ENCODE measurements at places on chromosomes 5 and 9.

DNA sequence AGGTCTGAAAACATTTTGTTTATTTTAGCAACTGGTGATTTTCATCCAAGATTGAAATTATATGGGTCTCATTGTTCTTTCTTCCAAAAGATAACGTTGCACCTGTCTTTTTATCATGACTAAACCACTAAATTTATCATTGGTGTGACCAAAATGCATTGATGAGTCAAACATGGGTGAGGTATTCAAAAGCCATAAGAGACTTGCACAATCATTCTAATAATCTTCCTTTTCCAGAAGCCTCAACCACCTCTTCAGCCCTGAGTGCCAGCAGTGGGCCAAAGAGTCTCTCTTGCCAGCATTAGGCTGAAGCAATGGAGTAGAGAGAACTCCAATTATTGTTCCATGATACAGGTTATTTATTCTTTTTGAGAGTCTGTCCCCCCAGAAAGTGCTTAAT, 198.9 kb downstream of the LURAP1L start:
- no peak for DNase-seq

DNA sequence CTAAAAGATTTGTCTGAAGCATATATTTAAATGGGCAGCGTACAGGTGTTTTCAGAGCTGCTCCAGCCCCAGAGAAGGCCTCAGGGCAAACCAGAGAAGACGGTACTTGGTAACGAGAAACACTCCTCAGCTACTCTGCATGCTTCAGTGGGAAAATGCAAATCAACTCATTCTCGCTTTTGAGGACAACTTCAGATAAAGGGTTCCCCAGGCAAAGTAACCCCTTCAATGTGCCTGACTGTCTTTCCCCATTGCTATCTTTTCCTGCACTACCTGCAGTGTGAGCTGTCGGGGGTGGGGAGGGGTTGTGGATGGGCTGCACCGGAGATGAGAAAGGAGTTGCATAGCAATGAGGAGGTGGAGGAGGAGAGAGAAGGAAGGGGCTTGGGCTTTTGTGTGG, 339.7 kb upstream of the CLINT1 start:
- DNase-seq, result no peak

- DNase-seq, result no peak
These were observed 58.6 kb upstream of the TNFSF15 start for GRCh38 chr9:114864471-114864870.

DNA sequence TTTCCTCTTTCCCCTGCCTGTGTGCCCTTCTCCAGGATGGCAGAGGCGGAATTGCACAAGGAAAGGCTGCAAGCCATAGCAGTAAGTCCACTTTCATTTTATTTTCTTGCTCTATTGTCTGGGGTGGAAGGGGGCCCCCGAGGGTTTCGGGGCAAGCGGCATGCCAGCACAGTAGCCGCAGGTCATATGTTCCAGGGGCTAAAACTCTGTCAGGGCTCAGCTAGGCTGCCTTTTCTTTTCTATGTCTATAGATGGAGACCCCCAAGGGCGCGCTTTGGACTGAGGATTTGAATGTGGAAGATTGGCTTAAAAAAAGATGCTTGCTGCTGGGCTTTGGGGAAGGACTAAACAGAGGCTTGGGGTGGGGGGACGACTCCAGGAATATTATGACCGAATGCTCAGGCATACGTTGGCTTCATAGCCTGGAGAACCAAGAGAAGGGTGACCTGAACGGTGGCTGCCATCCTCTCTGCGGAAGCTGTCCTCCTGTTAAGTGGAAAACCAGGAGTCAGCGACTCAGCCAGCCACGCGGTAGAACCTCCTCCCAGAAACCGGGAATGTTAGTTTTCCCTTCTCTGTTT, 545 bp downstream of the PALM2AKAP2 start:
- no peak for DNase-seq

DNA sequence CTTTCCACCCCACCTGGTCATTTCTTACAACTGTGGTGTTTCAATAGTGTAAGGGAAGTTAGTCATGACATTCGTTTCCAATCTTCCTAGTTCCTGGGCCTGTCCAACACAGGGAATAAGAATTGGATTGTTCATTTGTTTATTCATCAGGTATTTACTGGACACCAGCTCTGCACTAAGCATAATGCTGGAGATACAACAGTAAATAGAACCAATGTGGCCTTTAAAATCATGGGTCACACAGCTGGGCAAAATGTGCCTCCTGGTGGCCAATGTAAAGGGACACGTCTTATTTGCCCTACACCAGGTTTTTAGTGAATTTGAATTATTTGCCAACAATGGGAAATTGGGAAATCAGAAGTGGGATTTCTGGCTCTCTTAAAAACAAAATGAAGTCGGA, 10.4 kb downstream of the ABLIM3 start:
- DNase-seq, result no peak

DNA sequence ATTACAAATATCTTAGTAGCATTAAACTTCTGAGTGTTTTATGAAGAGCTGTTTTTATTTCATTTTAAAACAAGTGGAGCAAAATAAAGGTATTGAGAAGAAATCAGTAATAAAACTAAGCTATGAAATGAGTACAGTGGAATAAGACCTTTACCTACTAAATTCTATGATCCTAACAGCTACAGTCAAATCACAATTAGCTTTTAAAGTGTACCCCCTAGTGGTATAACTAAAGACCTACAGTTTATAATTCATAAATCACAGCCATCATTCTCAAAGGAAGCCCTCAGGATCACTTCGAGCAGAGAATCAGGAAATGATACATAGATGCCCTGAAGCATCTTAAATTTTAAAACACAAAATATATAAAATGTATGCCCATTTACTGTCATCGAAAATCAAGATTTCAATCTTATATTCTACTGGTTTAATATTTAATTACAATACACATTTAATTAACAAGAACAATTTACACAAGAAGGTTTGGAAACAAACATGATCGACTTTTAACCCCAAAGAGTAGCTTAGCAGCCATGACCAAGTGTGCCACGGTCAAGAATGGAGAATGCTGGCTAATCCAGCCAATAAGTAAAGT, 12.3 kb downstream of the CCNH start:
- DNase-seq, result no peak

GRCh38 chr5:102596113-102596512, 97.3 kb upstream of the SLCO6A1 start:
- no peak for DNase-seq

DNA sequence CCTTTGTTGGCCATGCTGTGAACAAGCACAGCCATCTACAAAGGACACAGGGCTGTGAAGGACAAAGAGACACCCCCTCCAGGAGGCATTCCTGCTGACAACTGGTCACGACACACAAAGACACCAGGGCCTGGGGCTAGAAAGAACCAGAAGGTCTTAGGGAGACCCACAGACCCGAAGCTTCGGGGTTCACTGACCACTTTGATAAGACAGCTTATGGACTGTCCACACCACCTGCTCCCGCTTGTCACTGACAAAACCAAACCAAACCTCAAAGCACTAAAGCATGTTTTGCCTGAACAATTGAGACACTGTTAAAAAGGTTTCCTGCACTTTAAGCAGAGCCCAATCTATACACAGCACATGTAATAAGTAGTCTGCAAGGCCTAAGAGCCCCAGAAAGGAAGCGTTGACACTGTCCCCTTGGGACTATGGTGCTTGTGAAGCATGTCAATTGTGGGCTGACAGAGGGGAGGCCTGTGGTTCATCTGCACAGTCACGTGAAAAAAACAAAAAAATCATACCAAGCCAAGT, 185.0 kb downstream of the GAPVD1 start:
- DNase-seq, result no peak

- no peak for DNase-seq
These were observed 14.6 kb upstream of the RNU6ATAC start for GRCh38 chr9:134178768-134179551.

DNA sequence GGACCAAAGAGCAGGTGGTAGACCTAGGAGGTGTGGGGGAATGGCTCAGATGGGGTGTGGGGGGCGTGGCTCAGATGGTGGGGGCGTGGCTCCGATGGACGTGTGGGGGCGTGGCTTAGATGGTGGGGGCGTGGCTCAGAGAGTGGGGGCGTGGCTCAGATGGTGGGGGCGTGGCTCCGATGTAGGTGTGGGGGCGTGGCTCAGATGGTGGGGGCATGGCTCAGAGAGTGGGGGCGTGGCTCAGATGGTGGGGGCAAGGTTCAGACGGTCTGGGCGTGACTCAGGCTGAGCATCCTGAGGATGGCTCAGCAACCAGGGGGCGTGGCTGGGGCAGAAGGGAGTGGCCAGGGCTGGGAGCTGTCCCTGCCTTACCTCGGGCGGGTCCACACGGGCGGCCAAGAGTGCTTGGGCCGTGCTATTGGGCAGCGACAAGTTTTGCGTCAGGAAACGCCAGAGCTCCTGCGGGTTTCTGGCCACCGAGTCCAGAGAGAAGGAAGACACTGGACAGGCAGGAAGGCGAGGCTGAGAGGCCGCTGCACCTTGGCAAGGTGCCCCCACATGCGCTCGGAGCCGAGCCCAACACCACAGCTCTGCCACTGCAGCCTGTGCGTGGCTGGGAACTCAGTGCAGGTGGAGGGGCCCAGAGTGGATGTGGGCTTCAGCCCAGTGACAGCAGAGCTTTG, 5.9 kb downstream of the ABCA2 start:
- DNase-seq, result peak; percentile 87

- DNase-seq, result no peak
These were observed 202.8 kb downstream of the SPOCK1 start for GRCh38 chr5:137296213-137296781.

DNA sequence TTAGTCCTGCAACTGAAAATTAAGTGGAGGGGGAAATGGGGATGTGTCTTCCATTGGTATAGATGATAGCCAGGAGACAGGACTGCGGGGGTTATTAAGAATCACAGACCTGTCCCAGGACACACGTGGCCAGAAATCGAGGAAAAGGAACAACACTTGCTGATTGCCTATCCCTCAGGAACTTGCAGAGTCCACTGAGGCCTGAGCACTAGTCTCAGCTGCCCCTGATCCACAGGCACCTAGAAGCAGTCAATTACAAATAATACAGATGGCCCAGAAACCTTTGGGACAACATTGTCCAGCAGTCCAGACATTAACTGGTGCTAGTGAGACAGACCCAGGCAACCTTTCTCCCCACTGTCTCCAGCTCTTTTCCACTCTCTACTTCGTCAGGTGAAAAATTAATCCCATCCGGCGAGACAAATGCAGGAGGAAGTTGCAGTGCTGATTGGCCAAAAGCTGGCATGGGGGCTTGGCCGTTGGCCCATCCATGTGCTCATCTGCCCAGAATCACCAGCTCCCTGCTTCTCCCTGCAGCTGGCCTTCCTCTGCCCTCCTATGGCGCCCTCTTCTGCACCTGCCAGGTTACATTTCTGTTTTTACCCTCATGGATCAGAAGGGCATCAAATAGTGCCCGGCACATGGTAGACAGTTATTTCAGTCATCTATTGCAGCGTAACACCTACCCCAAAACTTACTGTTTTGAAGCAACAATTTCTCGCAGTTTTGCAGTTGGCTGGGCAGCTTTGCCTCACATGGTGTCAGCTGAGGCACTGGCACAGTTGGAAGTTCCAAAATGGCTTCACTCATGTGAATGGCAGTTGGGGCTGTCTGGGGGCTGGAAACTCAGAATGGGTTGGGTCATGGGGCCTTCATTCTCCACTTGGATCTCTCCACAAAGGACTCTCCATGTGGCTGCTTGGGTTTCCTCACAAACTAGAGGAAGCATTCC, 3.6 kb upstream of the B4GALT1 start:
- no peak for DNase-seq
